ENCODE measurements at places on chromosomes 4 and X.
A peak's percentile ranks its signal among the peaks of the same experiment; 100 is the strongest.

DNA sequence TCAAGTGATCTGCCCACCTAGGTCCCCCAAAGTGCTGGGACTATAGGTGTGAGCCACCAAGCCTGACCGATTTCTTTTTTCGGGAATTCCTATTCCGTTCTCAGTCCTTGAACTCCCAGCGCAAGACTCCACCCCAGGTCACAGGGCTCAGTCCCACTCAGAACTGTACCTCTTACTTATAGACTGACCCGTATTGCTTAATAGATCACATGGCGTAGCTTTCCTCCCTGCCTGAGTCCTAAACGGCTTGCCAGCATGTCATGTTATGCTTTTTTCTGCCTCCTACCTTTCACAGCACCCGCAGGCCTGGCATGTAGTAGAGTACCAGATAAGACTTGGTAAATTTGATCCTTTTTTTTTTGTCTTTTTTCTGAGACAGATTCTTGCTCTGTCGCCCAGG, 22.4 kb downstream of the SAT1 start:
- DNase-seq = no peak

DNA sequence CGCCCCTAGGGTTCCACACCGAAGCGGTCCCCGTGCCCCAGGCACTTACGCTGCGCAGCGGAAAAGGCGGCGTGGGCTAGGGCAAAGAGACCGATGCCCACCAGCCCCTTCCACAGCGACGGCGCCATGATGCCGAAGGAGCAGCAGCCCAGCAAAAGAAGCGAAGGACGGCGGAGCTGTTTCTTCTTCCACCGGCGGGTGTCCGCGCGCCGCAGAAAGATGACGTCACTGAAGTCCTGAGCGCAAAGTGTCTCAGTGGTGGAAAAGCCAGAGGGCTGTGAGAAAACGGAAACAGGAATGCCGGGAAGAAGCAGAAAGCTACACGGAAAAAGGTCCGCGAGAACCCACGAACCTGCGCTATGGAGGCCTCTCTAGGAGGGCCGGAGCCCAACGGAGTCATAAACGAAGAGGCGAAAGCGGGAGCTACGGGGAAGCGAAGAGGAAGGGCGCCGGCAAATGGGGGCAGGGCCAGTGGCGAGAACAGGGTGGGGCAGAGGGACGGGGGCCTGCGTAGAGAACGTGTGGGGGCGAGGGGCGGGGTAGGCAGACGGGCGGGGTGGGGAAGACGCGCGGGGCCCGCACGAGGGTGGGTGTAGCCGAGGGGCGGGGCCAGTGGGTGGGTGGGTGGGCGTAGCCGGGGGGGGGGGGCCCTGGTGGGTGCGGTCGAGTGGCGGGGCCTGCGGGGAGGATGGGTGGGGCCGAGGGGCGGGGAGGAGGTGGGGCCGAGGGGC, at the start of gene MMGT1:
Gene MMGT1, minus strand, starts transcription at position 441 of the 731 bp plus-strand sequence. Its CDS starts 313 bp downstream, at position 128.
- DNase-seq = peak; percentile 84

DNA sequence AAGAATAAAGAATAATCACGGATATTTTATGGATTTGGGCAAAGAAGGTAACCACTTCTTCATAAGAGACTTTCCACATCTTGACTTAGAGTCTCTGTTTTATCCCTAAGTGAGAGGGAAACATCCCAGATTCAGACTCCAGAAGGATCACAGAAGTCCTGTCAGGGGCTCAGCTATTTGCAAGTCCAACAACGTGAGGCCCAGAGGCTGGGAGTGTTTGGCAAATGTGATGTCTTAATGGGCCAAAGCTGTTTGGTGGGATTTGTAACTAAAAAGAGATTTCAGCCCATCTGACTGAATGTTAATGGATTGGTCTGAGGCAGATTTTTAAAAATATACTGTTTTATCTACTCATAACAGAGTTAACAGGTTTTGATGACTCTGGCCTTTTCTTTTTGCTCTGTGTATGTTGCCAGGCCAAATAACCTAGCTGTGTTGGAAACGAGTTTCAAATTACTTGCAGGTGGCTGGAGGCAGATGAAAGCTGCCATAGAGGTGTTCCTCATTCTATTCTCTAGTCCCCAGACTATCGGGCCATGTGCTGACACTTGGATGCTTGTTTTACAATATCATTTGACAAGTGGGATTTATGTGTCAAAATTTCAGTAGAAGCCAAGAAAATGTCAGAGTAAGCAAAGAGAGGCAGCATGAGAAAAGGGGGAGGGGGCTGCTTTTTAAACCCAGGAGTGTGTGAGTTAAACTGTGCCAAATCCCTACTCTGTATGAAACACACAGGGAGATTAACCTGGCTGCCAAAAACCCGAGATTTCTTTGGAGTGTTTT, 330.9 kb downstream of the DCHS2 start:
- DNase-seq = no peak

DNA sequence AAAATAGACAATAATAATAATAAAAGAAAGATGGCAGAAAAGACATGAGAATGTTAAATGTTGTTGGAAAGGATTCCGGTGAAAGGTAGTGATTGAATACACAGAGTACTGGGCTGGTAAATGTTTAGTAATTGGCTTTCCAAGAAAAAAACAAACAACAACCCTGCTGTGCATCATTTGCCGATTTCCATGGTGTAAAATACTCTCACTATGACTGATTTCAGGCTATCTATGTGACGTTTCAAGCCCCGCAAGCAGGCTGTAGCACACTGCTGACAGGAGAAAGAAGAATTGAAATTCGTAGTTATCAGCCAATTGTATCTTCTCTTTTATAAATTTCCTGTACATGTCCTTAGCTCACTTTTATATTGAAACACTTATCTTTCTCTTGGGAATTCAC, 13.6 kb upstream of the SEPTIN6 start:
- no peak for DNase-seq

DNA sequence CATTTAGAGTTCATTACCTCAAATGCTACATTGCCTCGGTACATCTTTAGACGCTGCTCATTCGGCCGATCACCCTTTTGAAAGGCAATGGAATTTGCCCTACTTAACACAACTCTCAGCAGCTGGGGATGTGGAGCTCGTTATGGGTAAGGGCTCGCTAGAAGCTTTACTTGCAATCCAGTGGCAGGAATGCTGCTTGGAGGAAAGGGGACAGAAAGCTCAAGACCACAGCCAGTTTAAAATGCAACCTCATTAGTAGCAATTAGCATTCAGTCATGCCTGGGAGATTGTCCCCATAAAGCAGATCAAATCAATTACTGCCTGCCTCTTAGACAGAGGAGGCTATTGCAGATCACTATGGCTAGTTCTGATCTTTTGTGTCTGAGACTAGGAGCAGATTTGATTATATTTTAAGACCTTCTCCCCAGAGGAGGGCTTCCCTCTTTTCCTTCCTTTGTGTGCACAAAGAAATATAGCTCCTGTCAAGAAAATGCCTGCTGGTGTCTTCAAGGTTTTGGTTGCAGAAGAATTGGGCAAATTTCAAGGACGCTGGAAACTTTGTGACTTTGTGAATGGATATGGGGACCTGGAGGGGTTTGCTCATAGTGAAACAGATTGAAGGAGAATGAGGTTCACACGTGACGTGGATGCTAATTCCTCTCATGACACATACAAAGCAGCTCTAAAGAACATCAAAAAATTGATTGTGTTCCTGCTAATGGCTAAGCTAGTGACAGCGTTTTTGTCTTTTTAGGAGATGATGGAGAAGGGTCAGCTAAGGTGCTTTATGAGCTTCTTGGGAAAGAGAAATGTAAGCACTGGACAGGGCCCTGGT, 237.5 kb upstream of the GLRA2 start:
- no peak for DNase-seq

DNA sequence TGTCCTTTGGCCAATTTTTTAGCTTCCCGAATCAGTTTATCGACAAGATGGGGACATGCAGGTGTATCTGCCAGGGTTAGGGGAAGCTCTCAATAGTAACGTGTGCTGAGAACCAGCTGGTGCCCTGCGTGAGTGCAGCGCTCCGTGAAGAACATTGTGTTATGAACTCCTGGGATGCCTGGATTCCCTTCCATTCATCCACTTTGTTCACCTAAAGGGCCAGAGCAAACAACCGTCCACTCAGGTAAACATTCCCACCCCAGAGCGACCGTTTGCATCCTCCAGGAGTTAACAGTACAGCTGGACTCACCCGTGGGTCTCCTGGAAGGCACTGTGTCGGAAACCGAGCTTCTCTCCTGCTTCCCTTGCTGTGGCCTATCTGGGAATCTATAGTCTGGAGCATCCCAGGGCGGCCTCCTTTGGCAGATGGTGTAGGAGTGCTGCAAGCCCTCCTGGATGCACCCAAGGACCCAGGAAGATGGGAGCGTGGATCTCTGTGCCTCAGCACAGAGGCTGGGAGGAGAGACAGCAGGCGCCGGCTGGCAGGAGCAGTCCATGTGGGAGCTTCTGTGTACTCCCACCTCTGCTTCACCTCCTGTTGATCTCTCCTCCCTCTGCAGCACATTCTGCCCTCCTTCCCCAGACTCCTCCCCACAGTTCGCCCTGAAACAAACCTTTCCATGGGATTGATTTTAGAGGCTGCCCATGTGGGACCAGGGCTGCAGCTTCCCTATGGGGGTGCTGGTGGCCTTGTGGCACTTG, 62.7 kb downstream of the SHROOM2 start:
- no peak for DNase-seq

GRCh38 chr4:182478475-182478874, 235.3 kb downstream of the TENM3 start:
- no peak for DNase-seq

- no peak for DNase-seq
Observed at GRCh38 chrX:19760841-19761512, 126.4 kb downstream of the SH3KBP1 start.

GRCh38 chrX:74519870-74520269, 94.6 kb downstream of the RLIM start:
- DNase-seq = peak; percentile 63

DNA sequence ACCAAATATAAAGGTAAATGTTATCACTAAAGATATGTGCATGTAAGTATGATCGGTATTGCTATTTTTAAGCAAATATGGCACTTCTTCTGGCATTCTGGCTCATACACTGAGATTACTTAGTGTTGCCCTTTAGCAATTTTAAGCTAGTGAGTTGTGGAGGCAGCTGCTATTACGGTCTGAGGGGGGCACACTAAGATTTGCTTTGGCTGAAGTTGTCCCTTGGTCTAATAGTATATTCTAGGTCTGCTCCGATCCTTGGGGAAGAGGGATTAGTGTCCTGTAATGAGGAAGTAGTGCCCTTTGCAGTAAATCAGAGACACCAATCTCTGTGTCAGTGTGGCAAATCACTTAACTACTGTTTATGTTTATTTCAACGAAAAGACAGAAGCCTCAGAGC, 196.5 kb upstream of the FTHL17 start:
- no peak for DNase-seq

Data from right atrium auricular region (tissue), 2 donors.